ENCODE measurements at places on chromosomes 2 and 18. TPM values are rescaled to one million over a fixed set of nuclear protein-coding genes. Genes with fewer than 3 reads are reported as not detected.

DNA sequence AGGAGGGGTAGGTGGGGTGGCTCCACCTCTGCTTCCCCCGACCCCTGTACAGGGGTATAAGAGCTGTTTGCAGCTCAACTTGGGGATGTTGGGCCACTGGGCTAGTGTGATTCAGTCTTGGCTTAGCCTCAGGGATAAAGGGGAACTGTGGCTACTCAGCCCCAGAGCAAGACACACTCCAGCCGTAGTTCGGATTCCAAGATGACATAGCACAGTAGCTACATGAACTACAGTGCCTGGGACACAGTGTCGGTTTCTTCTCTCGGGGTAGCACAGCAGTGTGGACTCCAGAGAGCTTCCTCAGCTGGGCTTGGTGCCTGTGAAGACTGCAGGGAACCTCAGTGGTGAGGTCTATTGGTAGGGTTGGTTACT lies 21.1 kb downstream of the CARF start:
- no peak for DNase-seq

DNA sequence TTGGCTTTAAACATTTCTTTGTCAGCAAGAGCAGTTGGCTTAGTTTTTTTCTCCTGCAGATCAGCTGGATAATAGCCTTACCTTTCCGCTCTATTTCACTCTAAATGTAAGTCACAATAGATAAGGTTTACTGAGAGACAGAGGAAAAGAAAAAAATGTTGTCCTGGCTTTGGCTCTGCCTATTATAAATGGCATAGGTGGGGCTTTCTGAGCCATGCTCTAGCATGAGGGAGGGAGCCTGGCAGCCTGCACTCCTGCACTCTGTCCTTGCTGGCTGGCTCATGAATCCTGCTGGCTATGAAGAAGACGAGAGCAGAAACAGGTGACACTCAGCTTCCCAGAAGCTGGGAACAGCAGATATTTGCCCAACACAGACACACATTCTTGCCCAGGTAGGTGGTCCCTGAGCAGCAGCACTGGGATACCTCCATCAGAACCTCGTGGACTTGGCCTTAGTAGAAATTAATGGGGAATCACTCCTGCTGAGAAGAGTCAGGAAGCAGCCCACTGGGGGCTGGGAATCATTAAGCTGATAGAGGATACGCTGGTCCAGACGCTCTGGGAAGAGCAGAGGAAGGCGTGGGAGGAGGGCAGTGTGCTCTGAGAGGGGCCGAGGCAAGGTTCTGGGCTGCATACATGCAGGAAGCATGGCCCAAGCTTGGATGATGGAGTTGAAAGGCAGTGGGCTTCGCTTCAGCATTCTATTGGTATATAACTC lies 514.4 kb upstream of the HS6ST1 start:
- DNase-seq, result no peak

DNA sequence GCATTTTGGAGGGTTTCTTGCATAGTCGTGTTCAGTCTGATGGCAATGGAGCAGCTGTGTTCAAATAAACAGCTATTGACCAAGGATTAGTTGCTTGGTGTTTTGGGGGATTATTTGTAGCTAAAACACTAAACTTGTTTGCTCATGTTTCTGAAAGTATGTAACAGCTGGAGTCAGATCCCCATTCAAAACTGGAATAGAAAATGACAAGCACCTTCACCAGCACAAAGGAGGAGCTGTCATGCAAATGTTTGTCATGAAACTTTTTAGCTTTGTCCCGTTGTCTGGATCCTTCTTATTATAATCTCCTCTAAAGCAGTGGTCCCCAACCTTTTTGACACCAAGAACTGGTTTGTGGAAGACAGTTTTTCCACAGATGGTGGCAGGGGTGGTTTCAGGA lies 96.9 kb upstream of the ZNF236 start:
- DNase-seq, result no peak

DNA sequence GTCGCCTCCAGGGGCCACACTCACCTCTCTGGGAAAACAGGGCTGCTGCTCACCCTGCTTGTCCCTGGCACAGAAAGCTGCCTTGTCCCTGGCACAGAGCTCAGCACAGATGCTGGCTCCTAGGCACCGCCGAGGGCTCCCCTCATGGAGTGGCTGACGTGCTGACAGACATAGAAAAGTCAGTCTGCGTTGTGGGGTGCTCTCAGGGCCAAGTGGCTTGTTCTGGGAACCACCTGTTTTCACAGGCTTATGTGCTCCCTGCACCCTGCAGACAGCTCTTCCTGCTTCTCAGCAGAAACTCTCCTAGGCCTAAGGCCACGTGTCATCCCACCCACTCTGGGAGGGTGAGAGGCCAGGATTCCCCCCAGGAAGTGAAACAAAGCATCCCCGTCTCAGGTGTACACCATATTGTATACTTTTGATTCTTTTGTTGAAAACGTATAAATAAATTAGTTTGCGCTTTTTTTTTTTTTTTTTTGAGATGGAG lies 84.7 kb upstream of the TMEM200C start:
- no peak for DNase-seq

- no peak for DNase-seq
These were observed 12.7 kb upstream of the KCNJ13 start for GRCh38 chr2:232789082-232789481.

DNA sequence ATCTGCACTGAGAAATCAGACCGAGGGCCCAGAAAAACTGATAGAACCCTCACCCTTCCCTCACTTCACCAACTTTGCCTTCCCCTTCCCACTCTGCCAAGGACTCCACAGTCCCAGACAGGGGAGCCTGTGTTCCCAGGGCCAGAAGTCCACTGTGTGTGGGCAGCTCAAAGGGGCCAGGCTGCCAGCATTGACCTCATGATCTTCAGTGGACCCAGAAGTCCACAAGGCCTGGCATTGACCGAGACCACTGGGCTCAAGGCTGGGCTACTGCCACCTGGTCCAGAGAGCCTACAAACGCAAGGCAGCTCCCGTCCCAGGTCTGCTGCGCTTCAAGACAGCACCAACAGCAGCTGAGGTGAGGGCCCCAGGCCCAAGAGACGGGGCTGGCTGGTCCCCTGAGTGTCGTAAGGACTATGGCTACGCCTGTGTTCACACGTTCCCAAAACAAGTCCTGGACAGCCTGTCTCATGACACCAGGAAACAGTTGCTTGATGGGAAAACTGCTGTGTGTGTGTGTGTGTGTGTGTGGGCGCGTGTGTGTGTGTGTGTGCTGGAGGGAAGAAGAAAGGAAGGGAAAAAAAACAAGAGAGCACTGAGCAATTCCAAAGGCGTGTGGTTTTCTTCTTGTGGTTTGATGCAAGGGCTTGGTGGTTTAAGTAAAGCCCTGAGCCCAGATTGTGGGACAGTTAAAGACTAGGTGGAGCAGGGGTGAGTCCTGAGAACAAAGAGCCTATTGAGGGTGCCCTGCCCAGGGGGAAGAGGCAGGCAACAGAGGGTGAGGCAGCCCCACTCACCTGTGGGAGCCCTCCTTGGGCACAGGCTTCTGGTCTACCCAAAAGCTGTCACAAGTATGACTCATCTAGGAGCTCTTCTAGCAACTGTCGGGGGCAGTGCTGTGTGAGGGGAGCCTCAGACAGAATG lies 46.6 kb upstream of the ZBTB7C start:
- DNase-seq, result no peak

- no peak for DNase-seq
These were observed 113.6 kb downstream of the DIS3L2 start for GRCh38 chr2:232075080-232075479.

- no peak for DNase-seq
These were observed 366.5 kb downstream of the DSC3 start for GRCh38 chr18:30676053-30676480.

Gene CTNNA2
- 76.2 TPM for total RNA-seq

Gene DNAJB2
- 124 TPM for total RNA-seq

DNA sequence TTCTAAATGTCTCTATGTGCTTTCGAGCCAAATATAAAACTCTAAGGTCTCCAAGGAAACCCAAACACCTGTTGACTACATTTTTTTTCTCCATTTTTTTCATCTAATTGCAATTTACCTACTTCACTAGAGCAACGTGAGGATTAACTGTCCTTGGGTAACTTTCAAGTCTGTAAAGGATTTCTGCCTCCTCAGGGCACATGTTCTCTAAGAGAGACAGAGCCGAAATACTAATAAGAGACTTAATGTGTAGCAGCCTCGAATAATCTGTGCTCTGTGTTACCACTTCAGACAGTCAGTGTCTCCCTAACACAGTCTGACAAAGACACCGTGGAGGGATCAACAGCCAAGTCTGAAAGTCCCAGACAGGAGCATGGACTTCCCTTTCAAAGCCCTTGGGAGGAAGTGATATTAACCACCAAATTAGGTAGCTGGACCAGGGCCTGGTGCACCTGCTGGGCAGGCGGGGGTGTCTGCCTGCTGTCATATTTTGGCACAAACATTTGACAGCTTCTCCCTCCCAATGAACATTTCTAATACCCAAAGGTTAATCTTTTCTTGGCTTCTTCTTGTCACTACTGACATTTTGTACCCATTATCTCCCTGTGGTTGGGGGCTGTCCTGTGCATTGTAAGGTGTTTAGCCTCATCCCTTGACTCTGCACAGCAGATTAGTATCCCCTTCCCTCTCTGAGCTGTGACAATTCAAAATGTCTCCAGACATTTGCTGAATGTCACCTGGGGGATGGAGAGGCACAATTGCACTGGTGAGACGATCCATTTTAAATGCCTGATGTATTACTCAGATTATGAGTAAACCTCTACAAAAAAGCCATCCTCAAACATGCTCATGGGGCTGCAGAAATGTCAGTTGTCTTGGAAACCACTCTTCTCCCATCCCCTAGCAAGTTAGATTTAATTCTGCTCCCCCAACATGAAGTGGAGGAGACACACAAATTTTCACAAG lies 45.7 kb upstream of the LYPD1 start:
- no peak for DNase-seq

- DNase-seq, result no peak
These were observed 145.4 kb upstream of the RIOK3 start for GRCh38 chr18:23307567-23308295.

- peak; percentile 9 for DNase-seq
These were observed 189.0 kb upstream of the HDAC4 start for GRCh38 chr2:239589833-239590232.

DNA sequence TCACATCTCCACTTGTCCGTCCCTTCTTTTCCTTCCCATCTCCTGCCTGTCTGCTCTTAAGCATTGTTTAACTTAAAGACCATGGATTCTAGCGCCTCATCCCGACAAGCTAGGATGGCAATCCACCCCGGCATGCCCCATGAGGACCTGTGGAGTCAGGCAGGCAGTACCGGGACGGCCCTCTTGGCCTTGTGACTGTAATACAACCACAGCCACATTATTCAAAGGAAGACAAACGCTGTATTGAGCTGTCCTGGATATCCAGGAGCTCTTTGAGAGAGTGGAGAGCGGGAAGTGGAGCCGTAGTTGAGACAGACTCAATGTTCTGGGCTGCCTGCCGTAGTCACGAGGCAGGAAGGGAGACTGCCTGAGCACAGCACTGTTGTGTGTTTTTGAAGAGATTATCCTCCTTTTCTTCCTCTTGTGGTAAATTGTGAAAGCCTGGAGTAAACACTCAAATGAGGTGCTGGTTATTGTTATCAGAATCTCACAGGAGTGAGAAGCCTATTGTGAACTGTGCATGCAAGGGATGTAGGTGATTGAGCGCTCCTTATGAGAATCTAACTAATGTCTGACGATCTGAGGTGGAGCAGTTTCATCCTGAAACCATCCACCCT lies 929.8 kb upstream of the CNTNAP5 start:
- DNase-seq, result no peak

DNA sequence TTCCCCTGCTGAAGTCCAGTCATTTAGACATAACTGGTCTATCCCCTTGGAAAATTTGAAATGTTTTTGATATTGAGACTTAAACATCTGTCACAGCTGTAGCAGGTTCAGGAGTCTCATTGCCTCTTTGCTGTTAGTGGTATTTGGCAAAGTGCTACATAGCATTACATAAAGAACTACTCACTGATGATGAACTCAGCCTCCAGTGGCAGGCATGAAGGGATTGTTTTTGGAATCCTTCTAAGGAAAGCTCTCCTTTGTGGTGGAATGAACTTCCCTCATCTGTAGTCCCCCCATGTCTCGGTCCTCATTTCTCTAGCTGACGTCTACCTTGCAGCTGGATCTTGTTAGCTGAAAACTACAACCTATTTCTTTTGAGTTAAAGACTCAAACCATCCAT lies 111.6 kb downstream of the TACR1 start:
- DNase-seq, result no peak

- DNase-seq, result no peak
These were observed 20.3 kb upstream of the ZBTB14 start for GRCh38 chr18:5315838-5316237.

Gene MAP3K19
- total RNA-seq, result not detected

DNA sequence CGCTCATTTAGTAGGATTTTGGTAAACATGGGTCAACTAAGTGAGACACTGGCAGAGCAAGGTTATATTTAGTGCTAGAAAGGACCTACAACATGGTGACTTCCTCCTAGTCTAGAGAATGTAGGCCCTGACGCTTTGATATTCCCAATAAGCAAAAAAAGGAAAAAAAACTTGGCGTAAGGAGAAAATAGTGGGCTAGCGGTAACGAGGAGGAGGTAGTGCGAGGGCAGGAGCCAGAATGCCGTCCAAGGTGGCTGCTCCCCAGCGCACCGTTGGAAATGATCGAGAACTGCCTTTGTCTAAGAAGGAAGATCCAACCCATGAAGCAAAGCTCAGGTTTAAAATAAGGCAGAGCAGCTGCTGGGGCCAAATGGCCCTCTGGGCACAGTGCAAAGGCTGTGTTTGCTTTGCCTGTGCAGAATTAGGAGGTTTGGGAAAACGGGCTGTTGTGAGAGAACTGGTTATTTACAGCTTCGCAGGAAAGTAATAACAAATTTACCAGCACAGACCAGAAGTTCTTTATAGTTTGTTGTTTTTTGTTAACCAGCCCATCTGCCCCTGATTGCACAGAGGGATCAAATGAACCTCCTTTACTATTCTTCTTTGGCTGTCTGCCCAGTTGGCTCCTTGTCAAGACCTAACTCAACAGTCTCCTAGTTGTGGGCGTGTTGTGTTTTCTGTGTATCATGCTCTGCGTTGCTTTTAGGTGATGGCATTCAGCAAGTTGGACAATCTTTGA lies 86.6 kb downstream of the ITGB1BP1 start:
- no peak for DNase-seq

Gene ZRANB3
- total RNA-seq, result 10.7 TPM
